NCI-H1417 treated with DMSO at 0.1 percent for 48 hours (cell line): ENCODE measurements at places on chromosomes 5 and 9.

- no peak for DNase-seq
Measured at GRCh38 chr5:24080046-24080445, 564.7 kb downstream of the CDH10 start.

DNA sequence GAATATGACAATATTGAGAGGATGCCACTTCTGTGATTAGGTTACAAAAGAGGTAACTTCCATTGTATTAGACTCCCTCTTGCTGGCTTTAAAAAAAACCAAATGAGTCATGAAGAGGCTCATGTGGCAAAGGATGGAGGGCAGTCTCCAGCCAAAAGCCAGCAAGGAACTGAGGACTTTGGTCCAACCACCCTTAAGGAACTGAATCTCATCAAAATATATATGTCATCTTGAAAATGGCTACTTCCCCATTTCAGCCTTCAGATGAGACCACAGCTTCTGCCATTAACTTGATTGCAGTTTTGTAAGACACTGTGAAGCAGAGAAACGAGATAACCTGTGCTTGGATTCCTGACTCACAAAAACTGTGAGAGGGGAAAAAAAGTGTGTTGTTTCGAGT is 15.5 kb upstream of the TRIM32 start:
- DNase-seq, result no peak

DNA sequence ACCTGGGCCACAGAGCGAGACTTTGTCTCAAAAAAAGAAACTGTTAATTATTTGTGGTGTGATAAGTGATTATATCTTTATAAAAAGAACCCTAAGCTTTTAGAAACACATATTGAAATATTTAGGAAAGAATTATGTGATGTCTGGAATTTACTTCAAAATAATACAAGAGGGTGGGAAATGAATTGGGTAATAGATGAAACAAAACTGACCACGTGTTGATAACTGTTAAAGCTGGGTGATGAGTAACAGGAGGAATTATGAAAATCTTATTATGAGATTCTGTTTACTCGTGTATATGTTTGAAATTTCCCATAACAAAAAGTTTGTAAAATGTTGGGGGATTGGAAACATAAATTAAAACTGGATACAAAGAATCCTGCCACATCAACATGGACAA is 33.0 kb upstream of the PPP2CA start:
- no peak for DNase-seq

- DNase-seq, result no peak
Measured at GRCh38 chr9:85528142-85528541, 213.6 kb downstream of the AGTPBP1 start.

GRCh38 chr5:78751872-78752271 is 103.3 kb upstream of the LHFPL2 start:
- DNase-seq, result no peak

- no peak for DNase-seq
Measured at GRCh38 chr5:135498637-135498995, 37.1 kb downstream of the NEUROG1 start.

- DNase-seq, result no peak
Measured at GRCh38 chr9:88258601-88259000, 120.3 kb upstream of the SPATA31C2 start.
